ENCODE measurements at places on chromosomes 12 and 14.

- H3K4me1 ChIP-seq: peaks cover 4% of the 10 kb centered on the region
- no peaks in the 10 kb centered on the region for H3K27me3 ChIP-seq
- DNase-seq: no peak
- H3K27ac ChIP-seq: no peak overlapping the region
- no peaks in the 10 kb centered on the region for H3K36me3 ChIP-seq
- no peak overlapping the region for H3K4me3 ChIP-seq
These were observed 9.2 kb downstream of the HEBP1 start for GRCh38 chr12:12990700-12991468.

DNA sequence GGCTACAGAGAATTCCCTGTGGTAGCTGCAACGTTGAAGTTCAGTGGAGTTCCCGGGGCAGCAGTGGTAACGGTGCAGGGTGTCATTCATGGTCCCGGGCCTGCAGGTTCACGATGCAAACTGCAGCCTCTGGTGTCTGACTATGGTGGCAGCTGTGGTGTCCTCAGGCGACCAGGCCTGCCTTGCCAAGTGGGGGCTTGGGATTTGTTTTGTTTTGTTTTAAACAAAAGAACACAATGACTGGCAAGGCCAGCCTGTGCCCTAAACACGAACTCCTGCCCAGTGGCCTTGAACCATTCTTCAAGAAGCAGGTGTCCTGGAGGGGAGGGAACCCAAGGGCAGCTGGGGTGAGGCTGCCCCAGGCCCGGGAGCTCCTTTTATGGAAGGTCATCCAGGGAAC lies 48.5 kb downstream of the LRRC74A start:
- no peaks in the 10 kb centered on the region for H3K4me1 ChIP-seq
- no peaks in the 10 kb centered on the region for H3K36me3 ChIP-seq
- no peak overlapping the region for H3K4me3 ChIP-seq
- no peaks in the 10 kb centered on the region for H3K27me3 ChIP-seq
- H3K27ac ChIP-seq: no peak overlapping the region

DNA sequence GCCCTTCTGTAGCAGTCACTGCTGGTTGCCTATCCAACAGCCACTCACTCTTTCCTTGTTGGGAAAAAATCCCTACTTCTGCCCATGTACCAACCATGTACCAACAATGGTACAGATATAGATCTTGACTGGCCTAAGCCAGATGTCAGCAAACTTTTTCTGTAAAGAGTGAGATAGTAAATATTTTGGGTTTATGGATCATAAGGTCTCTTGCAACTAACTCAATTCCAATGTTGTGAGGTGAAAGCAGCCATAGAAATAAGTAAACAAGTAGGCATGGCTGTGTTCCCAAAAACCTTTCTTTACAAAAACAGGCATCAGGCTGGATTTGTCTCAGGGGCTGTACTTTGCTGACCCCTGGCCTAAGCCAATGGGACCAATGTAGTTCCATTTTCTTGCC lies 73.5 kb downstream of the ARMH4 start:
- H3K36me3 ChIP-seq: no peaks in the 10 kb centered on the region
- no peaks in the 10 kb centered on the region for H3K27me3 ChIP-seq
- H3K27ac ChIP-seq: no peak overlapping the region
- H3K4me3 ChIP-seq: no peak overlapping the region
- no peak for DNase-seq

GRCh38 chr12:27747111-27747820 lies 32.8 kb upstream of the KLHL42 start:
- peaks cover 21% of the 10 kb centered on the region for H3K36me3 ChIP-seq
- no peak overlapping the region for H3K27ac ChIP-seq
- no peak for DNase-seq

GRCh38 chr14:87461704-87462103 lies 531.3 kb downstream of the GALC start:
- H3K36me3 ChIP-seq: no peaks in the 10 kb centered on the region
- no peak overlapping the region for H3K27ac ChIP-seq
- no peaks in the 10 kb centered on the region for H3K4me1 ChIP-seq
- no peak overlapping the region for H3K4me3 ChIP-seq
- no peaks in the 10 kb centered on the region for H3K27me3 ChIP-seq
- DNase-seq: no peak

DNA sequence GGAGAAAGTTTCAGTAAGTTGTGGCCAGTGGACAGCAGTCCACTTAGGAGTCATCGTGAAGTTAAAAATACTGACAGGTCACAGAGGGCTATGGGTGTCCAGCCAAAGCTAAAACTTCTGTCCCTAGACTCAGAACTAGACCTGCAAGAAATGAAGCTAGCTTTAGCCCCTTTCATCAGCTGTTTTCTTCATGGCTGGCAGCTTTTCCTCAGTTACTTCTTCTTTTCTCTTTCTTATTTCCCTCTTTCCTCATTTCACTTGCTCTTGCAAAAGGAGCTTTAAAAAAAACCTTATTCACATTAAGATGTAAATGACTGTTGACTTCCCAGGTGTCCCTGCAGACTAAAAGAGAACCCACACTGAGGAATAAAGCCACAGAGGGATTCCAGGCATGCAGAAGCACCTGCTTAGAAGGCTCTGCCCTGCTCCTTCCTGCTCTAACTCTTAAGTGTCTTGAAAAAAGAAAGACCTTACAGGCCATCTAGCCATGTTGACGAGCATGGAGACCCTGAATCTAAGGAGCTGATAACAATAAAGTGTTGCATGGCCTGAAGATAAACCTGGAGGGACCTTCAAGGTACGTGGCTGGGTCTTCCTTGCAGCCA lies 69.7 kb upstream of the CCND2 start:
- H3K4me3 ChIP-seq: no peak overlapping the region
- peaks cover 52% of the 10 kb centered on the region for H3K4me1 ChIP-seq
- H3K36me3 ChIP-seq: no peaks in the 10 kb centered on the region
- H3K27ac ChIP-seq: no peak overlapping the region
- peak; percentile 50 for DNase-seq

DNA sequence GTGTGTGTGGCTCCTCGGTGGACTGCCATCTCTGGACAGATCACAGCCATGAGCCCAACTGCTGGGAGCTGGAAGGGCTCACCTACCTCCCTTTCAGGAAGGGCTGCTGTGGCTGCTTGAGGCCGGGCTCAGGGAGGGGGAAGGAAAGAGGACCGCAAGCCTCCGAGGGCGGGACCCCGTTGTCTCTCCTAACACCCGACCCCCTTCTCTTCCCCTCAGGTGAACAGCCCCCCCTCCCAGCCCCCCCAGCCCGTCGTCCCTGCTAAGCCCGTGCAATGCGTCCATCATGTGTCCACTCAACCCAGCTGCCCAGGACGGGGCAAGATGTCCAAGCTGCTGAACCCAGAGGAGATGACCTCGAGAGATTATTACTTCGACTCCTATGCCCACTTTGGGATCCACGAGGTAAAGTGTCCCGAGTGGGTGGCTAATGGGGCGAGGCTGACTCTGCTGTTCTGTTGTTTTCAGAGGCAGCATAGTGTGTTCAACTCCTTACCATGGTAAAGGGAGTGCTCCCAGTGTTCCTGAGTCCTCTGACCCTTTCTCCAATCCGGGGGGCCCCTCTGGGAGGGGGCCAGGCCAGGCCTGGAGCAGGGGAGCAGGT lies 49.5 kb downstream of the PRMT8 start:
- H3K4me3 ChIP-seq: no peak overlapping the region
- no peaks in the 10 kb centered on the region for H3K36me3 ChIP-seq
- no peak overlapping the region for H3K27ac ChIP-seq
- no peaks in the 10 kb centered on the region for H3K27me3 ChIP-seq
- no peaks in the 10 kb centered on the region for H3K4me1 ChIP-seq

DNA sequence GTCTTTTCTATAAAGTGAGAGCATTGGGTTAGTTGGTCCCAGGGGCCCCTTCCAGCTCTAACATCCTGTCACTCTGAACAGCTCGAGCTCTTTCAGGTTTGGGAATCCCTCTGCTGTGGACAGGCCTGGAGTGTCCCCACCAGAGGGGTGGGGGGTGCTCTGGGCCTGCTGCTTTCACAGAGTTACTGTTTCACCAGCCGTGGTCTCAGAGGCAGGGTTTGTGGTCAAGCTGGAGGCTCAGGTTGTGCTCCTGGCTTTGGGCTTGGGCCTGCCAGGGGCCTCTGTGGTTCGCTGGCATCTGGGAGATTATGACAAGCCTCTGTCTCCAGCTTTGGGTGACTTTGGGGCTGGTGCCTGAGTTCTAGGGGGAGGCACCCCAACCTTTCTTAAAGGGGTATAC lies 59.6 kb downstream of the FBXL14 start:
- no peak overlapping the region for H3K4me3 ChIP-seq
- peaks cover 10% of the 10 kb centered on the region for H3K27me3 ChIP-seq
- DNase-seq: no peak
- no peaks in the 10 kb centered on the region for H3K36me3 ChIP-seq

DNA sequence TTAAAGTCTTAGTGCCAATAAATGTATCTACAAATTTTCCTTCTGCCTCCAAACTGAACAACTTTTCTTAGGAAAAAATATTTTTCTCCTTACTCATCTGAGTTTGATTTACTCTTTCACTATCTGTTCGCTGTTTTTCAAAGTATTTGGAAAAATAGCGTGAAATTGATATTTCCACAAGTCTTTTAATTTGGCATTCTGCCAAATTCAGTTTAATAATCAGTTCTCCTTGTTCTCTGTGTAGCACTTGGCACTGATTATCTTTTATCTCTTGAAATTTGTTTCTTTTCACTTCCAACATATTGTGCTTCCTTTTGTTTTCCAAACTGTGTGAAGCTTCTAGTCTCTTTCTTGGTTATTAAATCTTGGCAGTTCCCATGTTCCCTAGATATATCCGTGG lies 559.8 kb downstream of the RPL10L start:
- no peaks in the 10 kb centered on the region for H3K27me3 ChIP-seq
- no peaks in the 10 kb centered on the region for H3K36me3 ChIP-seq
- no peak overlapping the region for H3K27ac ChIP-seq
- DNase-seq: no peak
- H3K4me3 ChIP-seq: no peak overlapping the region

- H3K27ac ChIP-seq: no peak overlapping the region
- H3K4me1 ChIP-seq: no peaks in the 10 kb centered on the region
- H3K27me3 ChIP-seq: no peaks in the 10 kb centered on the region
- H3K4me3 ChIP-seq: no peak overlapping the region
- no peak for DNase-seq
These were observed 22.0 kb downstream of the POU6F1 start for GRCh38 chr12:51195841-51196240.

GRCh38 chr14:103172921-103173320 lies 49.7 kb downstream of the TNFAIP2 start:
- no peaks in the 10 kb centered on the region for H3K4me1 ChIP-seq
- no peak overlapping the region for H3K27ac ChIP-seq
- no peaks in the 10 kb centered on the region for H3K36me3 ChIP-seq

GRCh38 chr12:3967556-3968160 lies 94.5 kb upstream of the PARP11 start:
- H3K27me3 ChIP-seq: no peaks in the 10 kb centered on the region
- no peak overlapping the region for H3K4me3 ChIP-seq
- no peaks in the 10 kb centered on the region for H3K36me3 ChIP-seq
- peaks cover 12% of the 10 kb centered on the region for H3K4me1 ChIP-seq
- no peak for DNase-seq

DNA sequence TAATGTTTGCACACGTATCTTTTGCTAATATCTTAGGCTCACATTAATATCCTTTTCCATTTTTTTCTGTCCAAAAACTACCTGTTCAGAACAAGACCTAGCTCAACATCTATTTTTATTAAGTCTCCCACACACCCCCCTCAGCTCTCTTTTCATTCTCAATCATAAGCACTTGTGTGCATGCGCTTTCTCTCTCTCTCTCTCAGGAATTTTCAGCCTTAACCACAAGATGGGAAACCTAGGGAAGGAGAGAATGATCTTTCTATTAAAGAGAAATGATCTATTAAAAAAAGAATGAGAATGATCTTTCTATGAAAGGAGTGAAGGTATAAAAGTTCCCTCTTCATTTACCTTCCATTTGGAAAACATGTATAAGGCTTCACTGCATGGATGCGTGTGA lies 39.7 kb upstream of the AP4S1 start:
- no peak for DNase-seq
- peaks cover 24% of the 10 kb centered on the region for H3K4me1 ChIP-seq
- no peaks in the 10 kb centered on the region for H3K27me3 ChIP-seq
- H3K27ac ChIP-seq: no peak overlapping the region
- no peaks in the 10 kb centered on the region for H3K36me3 ChIP-seq

- DNase-seq: no peak
- no peaks in the 10 kb centered on the region for H3K4me1 ChIP-seq
- no peak overlapping the region for H3K4me3 ChIP-seq
- no peak overlapping the region for H3K27ac ChIP-seq
These were observed 51.8 kb upstream of the LRTM2 start for GRCh38 chr12:1768615-1769014.
